ENCODE measurements at places on chromosomes 7 and 10.

- no peak for DNase-seq
These were observed 101.1 kb downstream of the TNS3 start for GRCh38 chr7:47480576-47481538.

GRCh38 chr10:74058658-74059057 lies 60.7 kb downstream of the VCL start:
- no peak for DNase-seq

DNA sequence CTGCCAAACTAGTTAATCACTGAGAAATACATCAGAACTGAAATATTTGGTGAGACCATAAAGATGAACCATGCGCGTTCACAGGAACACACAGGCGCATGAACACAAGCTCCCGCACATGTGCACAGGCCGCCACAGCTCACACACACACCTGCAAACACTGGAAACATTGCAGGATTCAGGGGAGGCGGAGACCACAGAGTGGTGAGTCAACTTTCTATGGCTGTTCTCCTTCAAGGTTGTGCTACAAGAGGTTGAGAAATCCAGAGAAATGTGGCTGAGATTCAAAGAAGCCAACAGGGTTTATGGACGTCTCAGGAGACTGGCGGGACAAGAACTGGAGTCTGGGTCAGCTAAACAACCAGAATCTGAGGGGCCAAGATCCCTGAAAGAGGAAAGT lies 17.8 kb downstream of the ESYT2 start:
- DNase-seq: no peak

- DNase-seq: no peak
These were observed 153.9 kb downstream of the DNAJC1 start for GRCh38 chr10:21849607-21850006.

- DNase-seq: no peak
These were observed 845.7 kb upstream of the POT1 start for GRCh38 chr7:125775317-125775716.

- DNase-seq: no peak
These were observed 519.1 kb upstream of the ANKRD30A start for GRCh38 chr10:36606234-36606839.

DNA sequence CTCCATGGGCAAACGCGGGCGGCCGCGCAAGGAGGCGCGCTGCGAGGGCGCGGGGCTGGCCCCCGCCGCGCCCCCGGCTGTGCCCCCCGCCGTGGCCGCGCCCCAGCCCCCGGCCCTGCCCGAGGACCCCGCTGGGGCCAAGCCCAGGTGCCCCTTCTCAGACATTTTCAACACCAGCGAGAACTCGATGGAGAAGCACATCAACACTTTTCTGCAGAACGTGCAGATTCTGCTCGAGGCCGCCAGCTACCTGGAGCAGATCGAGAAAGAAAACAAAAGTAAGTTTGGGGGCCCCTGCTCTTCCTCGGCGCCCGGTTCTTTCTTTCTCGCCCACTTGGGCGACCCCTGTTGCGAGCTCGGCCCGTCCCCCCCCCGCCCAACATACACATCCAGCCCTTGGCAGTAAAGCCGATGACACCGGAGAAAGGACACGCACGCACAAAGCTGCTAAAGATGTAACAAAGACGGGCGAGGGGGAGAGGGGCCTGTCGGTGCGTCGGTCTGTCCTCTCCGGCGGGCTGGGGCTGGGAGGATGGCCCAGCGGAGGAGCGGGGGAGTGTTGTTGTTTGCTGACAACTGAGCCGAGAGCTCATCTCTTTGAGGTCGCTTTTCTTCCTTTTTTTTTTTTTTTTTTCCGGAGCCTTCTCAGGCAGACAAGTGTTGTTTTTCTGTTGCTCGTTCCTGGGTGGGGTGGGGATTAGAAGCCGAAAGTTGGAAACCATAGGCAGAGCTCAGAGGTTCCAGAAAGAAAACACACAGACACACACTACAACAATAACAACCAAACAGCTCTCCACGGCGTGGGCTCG lies 604 bp downstream of the MXI1 start:
- no peak for DNase-seq

DNA sequence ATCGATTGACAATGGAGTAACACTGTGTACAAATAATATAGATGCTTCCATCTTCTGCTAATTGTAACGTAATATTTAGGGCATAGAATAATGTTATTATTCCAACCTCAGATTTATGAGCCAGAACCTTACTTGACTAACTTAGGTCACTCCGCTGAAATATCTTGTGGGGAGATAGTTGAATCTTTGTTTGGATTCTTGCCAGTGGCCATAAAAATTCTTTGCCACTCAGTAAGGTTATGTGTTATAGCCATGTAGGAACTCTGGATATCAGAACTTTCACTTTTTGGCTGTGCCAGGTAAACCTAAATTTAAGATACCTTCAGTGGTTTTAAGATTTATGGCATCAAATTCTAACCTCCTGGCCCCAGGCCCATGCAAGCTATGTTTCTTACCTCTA lies 197.6 kb downstream of the WDR11 start:
- no peak for DNase-seq

GRCh38 chr10:25766687-25767221 lies 167.3 kb upstream of the MYO3A start:
- no peak for DNase-seq

DNA sequence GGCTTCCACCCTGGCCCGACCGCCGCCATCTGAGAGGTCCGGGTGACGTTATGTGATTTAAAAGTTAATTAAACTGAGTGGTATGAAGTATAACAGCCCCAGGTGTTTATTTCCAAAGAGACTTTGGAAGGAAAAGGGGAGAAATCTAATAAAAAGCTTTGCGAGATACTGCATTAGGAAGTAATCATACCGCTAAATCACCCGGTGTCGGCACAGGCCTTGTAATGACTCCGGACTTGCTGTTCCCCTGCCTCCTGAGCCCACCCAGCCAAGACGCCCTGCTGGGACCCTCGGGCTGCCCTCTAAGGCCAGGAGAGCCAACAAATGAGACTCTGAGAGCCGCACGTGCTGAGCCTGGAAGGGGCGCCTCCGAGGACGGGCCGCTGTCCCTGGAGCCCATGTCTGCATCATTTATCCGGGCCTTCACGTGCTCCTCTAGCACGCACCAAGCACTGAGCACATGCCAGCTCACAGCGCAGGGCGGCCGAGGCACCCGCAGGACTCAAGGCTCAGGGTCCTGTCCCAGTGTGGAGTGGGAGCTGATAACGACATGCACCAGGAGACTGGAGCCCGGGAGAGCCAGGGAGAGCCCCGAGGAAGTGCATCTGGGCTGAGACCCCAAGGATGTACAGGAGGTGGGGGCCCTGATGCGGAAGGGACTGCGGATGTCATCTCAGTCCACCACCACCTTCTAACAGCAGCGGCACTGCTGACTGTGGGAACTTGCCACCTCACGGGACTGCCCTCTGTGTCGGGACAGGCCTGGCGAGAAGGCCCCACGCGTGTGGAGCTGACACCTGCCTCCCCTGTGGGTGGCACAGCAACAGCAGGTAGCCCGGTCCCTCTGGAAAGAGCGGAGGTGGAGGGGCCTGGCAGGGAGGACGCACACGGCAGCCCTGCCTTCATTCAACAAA lies 182.7 kb downstream of the ELFN1 start:
- no peak for DNase-seq

- no peak for DNase-seq
These were observed 212.3 kb downstream of the COBL start for GRCh38 chr7:51104278-51104677.

GRCh38 chr10:130481076-130481930 lies 345.1 kb downstream of the GLRX3 start:
- no peak for DNase-seq

GRCh38 chr7:50595491-50596102 lies 30.4 kb upstream of the DDC start:
- no peak for DNase-seq

GRCh38 chr7:40008223-40008815 lies 58.3 kb downstream of the CDK13 start:
- DNase-seq: no peak

- no peak for DNase-seq
These were observed 22.5 kb upstream of the DGKI start for GRCh38 chr7:137869260-137869659.

- no peak for DNase-seq
These were observed 36.7 kb upstream of the SHH start for GRCh38 chr7:155848691-155849669.

DNA sequence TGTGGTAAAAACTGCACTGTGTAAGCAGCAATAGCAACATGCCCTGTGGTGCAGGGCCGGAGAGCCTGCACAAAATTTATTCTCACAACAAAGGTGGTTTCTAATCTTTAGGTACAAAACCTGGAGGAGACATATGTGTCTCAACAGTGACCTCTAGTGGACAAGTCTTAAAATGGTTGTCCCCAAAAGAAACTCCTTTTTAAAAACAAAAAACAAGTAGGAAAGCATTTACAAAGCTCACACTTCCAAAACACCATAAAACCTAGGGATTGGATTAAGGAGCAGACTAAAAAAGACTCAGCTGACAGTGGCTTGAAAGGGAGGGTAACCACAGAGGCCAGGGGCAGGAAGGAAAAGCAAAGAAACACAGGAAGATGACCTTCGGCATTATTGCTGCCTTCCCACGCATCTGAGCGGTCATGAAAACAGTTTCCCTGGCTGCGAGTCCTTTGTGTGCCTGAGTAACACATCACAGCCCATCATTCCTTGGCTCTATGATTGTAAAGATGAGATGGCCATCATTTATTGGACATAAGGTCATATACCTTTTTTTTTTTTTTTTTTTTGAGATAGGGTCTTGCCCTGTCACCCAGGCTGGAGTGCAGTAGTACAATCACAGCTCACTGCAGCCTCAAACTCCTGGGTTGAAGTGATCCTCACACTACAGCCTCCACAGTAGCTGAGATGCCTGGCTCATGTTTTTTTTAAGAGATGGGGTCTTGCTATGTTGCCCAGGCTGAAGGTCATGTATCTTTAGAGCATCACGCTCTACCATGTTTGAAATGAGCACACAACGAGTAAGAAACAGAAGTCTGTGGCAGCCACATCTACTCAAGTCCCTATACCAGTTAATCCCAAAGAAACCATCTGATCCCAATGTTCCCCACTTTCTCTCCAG lies 39.5 kb downstream of the RSU1 start:
- DNase-seq: no peak

- no peak for DNase-seq
These were observed 5.0 kb downstream of the ZYX start for GRCh38 chr7:143385891-143386781.

DNA sequence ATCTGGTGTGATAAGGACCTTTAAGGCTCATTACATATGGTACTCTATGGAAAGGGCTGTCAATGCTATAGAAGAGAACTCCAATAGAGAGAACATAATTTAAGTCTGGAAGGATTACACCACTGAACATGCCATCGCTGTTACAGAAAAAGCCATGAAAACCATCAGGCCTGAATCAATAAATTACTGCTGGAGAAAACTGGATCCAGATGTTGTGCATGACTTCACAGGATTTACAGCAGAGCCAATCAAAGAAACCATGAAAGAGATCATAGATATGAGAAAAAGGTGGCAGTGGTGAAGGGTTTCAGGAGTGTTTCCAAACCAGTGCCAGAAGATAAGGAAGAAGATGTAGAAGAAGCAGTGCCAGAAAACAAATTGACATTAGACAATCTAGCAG lies 18.9 kb upstream of the GPR22 start:
- no peak for DNase-seq

DNA sequence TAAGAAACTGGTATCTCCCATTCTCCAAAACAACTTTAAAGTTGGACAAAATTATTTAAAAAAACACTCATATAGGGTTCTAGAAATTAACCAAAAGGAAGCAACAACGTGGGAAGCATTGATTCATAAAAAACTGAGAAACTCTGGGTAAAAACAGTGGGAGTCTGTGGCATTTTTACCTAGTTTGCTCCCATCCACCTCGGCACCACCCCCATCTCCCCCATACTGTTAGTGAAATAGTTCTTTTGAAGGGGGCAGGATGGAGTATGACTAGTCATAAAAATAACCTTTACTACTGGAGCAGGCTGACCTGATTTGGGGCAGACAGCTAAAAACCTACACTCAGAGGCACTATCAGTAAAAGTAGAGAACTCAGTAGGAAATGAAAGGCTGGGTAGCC lies 123.2 kb downstream of the AVL9 start:
- DNase-seq: no peak

GRCh38 chr7:142471820-142472219 lies 214.0 kb upstream of the PRSS58 start:
- DNase-seq: no peak

DNA sequence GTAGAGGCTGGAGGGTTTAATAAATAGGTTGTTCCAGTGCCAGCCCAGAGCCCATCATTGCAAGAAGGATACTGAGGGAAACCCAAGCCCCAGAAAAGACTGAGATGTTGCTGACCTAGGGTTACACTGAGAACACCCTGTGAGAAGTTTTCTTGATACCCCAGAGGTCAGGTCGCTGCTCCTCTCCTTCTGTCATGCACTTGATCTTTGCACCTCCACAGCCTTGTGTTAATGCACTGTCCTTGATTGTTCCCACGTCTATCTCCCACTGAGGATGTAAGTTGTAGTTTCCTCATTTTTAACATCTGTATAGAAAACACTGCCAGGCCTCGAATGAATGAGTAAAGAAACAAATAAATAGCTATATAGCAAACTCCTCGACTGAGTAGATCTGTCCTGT lies 195.3 kb upstream of the AHR start:
- DNase-seq: no peak

GRCh38 chr7:130951976-130952876 lies 218.2 kb upstream of the KLF14 start:
- no peak for DNase-seq

DNA sequence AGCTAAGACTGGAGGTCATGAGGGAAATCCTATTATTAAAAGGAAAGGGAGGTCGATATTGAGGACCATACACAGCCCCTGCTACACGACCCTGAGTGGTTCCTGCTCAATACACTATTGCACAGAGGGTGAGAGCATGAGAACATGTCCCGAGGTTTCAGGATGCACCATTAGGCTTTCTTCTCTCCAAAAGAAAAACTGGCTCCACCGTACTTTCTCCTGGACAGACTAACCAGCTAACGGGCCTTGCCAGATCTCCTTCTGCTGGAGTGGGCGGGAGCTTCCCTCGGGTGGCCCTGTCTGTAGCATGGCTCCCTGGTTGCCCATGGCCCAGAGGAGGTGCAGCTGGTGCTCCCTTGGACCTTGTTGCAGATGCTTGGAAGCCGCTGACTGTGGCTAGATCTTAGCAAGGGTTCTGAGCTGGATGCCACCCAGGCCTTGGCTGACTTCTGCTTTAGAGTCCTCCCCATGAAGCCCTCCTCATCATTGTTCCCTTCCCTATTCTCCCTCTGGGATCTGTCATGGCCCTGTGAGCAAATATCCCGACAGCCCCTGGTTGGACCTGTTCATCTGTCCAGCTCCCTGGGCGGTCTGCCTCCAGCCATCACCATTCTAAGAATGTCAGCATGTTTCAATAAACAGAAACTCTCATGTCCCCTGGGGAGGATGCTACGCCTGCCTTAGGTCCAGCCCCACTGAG lies 52.9 kb upstream of the SHH start:
- no peak for DNase-seq

GRCh38 chr10:121288011-121288410 lies 310.2 kb downstream of the FGFR2 start:
- no peak for DNase-seq

DNA sequence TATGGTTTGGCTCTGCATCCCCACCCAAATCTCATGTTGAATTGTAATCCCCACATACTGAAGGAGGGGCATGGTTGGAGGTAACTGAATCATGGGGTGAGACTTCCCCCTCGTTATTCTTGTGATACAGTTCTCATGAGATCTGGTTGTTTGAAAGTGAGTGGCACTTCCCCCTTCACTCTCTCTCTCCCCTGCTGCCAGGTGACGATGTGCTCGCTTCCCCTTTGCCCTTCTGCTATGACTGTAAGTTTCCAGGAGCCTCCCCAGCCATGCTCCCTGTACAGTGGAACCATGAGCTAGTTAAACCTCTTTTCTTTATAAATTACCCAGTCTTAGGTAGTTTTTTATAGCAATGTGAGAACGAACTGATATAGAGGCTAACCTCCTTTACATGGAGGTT lies 16.6 kb downstream of the PLPP4 start:
- DNase-seq: no peak

- no peak for DNase-seq
These were observed 12.9 kb upstream of the SNX10 start for GRCh38 chr7:26278770-26279169.

Measured in activated gamma-delta T cell treated with anti-CD3 and anti-CD28 coated beads, Interleukin-2, amount 50 U/mL, for 16 hours (primary cell).